HAP-1 (cell line): ENCODE measurements at places on chromosomes 6 and 20.
A peak's percentile ranks its signal among the peaks of the same experiment; 100 is the strongest.

GRCh38 chr20:2984956-2985661, 58.3 kb upstream of the GNRH2 start:
- no peak for DNase-seq

- no peak for DNase-seq
Observed at GRCh38 chr6:100554228-100554627, 89.5 kb upstream of the SIM1 start.

DNA sequence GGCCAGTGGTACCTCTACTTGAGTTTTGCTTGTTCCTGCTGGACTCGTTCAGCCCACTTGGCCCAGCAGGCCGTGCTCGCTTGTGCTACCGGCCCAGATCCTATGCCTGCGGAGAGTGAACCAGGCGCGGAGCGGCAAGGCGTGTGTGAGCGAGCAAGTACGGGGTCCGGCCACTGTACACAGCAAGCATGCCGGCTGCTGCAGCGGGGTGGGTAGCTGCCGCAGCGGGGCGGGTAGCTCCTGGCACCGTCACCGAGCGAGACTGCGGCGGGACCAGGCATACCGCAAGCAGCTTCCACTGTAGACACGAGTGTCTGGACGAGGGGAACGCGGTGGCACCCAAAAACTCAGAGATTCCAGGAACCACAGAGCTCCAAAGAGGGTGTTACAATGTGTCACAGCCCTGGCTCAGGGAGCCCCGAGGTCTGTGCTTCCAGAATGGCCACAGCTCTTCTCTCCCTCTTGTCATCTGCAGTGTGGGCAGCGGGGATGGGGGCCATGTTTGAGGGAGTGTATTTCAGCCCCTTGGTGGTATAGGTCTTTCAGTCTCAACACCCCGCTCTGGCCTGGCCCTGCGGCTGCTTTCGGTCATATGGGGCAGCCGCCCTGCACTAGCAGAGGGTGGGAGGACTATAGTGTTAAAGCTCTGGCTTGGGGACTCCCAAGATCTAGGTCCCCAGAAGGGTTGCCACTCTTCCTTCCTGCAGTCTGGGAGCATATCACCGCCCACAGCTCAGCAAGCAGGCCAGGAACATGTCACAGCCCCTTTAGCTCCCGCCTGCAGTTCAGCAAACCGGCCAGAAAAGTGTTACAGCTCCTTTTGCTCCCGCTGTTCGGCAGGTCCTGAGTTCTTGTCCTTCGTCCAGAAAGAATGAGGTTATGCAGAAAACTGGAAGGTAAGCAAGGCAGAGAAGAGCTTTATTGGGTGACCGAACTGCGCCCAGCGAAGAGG, 6.1 kb upstream of the RWDD1 start:
- DNase-seq, result no peak

DNA sequence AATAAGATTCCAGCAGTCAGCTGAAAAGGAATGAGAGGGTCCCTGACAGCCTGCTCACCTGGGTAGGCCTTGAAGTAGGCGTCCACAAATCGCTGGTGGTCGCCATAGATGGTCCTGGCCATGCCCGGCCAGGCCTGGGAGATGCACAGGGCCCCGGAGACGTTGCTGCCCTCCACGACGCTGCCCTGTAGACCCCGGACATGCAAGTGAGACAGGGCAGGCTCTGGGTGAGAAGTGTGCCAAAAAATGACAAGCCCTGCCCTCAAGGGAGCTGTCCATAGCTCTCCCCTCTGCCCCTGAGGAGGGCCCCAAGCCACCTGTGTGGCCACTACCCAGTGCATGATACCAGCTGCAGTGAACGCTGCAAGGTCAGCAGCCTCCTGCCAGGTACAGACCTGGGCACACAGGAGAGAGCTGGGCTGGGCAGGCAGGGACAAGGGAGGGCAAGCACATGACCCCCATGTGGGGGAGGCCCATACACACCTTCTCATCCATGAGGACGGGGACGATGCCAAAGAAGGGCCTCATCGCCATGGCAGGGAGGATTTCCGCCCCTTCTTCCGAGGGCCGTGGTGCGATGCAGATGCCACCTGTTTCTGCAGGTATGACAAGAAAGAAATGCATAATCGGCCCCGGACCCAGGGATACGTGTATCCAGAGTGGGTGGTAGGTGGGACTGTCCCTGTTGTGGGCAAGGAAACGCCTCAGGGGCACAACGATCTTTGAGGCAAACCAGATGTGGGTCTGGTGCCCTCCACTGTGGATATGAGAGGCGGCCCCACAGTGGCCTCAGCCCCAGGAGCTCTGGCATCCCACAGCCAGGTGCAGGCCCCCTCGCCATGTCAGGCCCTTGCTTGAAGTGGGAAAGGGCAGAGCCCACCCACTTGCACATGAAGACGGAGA, 21.2 kb upstream of the APMAP start:
- DNase-seq, result no peak

GRCh38 chr20:4069751-4070150, 54.4 kb upstream of the RNF24 start:
- no peak for DNase-seq

GRCh38 chr6:1679688-1680068, 70.0 kb downstream of the FOXC1 start:
- no peak for DNase-seq

DNA sequence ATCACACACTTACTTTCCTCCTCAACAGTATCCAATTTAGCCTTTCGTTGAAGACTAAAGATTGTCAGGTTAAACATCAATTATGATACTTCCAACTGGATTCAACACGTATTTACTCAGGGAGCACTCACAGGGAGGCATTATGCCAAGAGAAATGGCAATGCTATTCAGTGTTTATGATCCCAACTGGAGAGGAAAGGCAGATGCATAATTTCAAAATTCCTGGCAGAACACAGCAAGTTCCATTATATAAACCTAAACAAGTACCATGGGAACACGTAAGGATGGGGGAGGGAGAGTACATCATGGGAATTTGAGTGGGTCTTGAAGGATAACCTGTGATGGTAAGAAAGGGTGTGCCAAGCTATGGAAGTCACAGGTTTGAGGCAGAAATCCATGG, 112.7 kb downstream of the ISM1 start:
- no peak for DNase-seq

DNA sequence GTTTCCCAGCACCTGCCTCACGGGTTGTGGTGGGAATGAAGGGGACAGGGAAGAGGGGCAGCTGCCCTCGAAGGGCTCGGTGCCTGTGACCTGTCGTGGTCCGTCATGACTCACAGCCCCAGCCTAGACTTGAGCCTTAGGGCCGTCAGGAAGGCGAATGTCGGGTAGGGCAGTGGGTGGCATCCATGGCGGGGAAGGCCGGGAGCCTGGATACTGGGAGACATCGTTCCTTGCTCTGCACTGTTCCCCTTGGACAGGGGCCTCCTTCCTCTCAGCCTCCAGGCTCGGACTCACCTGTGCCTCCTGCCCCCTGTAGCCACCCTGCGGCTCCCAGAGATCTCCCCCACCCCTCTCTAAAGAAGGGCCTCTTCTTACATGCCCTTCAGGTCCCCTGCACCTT, 52.2 kb upstream of the APCDD1L start:
- no peak for DNase-seq

DNA sequence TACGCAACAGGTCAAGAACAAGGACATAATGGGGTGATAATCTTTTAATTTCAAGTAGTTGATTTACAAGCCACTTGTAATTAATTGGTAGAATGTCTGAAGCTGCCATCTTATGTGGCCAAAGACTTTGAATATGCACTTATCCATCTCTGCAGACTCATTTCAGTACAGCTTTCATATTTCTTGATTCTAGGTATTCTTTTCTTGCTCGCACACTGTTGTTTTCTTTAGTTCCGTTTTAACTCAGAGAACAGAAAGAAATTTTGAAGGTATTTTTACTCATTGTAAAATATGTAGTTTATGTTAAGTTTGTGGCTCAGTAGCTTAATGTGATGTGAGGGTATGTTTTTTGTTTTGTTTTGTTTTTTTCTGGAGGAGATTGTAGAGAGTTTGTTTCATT, 73.9 kb downstream of the UBR2 start:
- no peak for DNase-seq

GRCh38 chr6:163209005-163209404, 205.5 kb upstream of the QKI start:
- no peak for DNase-seq

GRCh38 chr6:32908897-32909296, 31.9 kb downstream of the HLA-DMB start:
- DNase-seq, result no peak

- DNase-seq, result no peak
Observed at GRCh38 chr20:15146948-15147347, 809.5 kb upstream of the FLRT3 start.

- peak; percentile 32 for DNase-seq
Observed at GRCh38 chr6:18823782-18824386, 436.7 kb downstream of the RNF144B start.

DNA sequence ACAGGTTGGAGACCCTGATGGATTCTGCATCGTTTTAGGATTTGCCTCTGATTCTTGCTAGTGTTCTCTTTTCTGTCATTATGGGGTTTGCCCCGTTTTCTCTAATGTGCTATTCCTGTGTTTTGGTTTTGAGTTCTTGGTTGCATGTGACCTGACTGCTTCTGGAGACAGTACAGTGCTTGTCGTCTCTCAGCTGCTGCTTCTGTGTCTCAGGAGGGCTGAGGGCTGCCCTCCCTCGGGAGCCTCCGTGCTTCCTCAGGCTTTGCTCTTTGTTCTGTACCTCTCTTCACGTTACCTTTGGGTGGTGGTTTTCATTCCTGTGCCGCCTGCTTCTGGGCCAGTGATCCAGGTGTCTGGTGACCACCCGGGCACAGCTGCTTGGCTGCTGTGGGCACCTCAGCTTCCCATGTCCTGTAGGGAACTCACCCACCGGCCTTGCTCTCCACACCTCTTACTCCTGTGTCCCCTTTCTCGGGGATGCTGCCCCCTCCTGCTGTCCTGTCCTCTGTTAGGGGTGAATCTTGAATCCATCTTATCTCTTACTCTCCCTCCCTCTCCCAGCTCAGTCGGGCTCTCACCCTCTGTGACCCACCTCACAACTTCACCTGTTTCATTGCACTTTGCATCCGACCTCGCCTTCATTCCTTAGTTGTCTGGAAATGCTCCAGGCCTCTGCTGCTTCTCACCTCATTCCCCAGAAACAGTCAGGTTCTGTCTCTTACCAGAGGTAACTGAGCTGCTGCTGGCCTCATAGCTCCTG, 33.2 kb downstream of the PANK2 start:
- no peak for DNase-seq

- no peak for DNase-seq
Observed at GRCh38 chr20:63772781-63773518, 33.4 kb downstream of the SLC2A4RG start.

DNA sequence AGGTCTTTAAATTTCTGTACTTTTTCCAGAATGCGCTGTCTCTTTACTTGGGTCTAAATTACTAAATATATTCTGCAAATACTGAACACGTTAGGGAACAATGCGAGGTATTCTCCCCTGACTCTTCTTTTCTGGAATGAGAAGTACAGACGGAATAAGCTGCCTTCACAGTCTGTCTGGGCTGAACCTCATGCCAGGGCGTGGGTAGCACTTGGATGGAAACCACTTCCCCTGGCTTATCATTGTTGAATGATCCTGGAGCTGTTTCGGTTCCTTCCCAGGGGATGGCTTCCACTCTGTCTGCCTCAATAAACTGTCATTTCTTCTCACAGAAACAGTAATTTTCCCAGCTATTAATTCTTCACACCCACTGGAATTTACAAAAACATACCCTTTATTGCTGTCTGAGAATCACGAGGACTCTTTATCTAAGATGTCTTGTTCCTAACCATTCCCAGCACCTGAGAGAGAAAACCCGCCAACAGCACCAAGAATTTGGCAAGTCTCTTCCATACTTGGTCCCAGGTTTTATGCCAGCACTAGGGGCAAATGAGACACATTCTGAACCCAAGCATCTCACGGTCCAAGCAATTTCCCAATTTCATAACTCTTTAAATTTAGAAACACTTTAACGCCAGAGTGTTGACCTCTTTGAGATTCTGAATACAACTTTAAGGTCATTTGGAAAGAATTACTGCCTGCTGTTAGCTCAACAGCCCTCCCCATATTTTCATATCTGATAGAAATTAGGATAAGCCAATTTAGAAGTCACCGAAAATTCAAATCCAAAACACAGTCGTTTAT, 43.2 kb upstream of the ADGRF5 start:
- DNase-seq, result no peak

- no peak for DNase-seq
Observed at GRCh38 chr20:64144144-64144912, 19.9 kb upstream of the MYT1 start.

DNA sequence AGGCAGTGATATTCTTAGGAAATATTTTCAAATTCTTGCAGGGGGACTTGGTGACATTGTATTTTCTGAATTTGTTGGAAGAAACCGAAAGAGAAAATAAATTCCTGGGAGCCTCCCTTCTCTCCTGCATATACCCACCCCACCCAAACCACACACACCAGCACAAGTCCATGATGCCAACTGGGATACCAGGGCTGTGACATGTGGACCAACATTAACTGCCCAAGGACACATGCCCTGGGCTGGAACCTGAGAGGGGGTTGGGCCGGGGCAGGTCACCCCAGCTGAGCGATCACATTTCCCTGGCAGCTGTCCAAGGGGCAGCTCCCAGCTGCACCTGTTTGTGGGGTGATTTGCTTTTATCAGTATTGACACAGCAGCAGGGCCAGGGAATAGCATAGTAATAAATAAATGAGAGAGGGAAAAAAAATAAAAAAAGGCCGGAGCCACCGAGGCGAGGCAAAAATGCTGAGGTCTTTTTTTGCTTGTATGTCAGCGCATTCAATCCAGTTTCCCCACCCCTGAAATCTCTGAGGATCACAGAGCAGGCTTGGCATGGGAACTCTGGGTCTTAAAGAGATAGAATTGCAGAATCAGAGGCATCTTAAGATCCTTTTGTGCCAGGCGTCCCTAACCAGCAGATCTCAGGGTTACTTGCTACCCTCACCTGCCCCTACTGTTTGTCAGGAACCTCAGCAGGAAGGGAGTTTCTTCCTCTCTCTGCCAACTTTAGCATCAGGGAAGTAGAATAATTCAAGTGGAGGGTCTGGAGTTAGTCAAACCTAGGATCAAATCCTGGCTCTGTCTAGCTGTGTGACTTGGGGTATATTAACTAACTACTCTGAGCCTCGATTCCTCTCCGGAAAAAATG, 66.5 kb upstream of the PIM1 start:
- DNase-seq, result no peak

DNA sequence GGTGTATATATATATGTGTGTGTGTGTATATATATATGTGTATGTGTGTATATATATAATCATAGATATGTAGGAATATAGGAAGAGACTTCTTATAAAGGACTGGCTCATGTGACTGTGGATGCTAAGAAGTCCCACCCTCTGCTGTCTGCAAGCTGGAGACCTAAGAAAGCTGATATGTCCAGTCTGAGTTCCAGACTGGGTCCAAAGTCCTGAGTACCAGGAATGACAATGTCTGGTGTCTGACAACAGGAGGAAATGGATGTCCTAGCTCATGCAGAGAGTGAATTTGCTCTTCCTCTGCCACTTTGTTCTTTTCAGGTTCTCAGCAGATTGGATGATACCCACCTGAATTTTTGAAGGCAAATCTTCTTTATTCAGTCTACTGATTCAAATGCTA, 7.1 kb downstream of the ALDH5A1 start:
- DNase-seq, result no peak

DNA sequence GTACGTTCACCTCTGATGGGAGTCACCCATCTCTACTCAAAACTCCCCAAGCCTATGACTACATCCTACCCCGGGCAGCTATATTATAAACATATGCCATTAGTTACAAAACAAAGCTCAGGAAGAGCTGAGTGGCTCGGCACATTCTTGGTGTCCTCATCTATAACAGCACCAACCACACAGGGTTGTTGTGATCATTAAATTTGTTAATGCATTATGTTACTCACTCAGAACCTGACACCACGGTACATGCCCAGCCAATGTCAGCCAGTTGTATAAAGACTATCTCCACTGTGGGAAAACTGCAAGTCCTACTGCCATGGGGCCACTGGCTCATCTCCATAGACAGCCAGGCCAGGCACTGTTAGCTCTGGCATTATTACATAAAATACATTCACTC, 7.7 kb downstream of the CDK5RAP1 start:
- DNase-seq, result no peak
